ENCODE measurements at places on chromosomes 3 and 15. TPM values are rescaled to one million over a fixed set of nuclear protein-coding genes. Genes with fewer than 3 reads are reported as not detected.

- H3K36me3 ChIP-seq, result no peaks in the 10 kb centered on the region
- H3K27me3 ChIP-seq, result no peaks in the 10 kb centered on the region
- peak; percentile 74 for DNase-seq
- peaks cover 65% of the 10 kb centered on the region for H3K4me1 ChIP-seq
- H3K4me3 ChIP-seq, result peak overlapping the region; percentile 50
Observed at GRCh38 chr3:52532838-52533622, 627 bp downstream of the NT5DC2 start.

DNA sequence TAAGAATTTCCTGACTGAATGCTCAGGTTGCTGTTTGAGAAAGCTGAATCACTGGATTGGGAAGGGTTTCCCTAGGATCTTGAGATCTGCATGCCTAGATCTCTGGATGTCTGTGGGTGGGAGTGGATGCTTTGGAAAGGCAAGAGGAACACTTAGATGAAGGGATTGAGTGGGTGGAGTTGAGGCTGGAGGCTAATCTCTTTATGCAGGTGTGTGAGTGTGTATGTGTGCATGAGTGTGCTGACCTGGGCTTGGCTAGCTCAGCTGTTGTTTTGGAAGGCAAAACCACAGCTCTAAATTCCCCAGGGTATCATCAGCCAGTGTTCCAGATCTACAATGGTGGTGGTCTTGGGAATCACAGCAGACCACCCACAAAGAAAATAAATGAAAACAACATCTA is 60.5 kb downstream of the CLDN1 start:
- no peaks in the 10 kb centered on the region for H3K27me3 ChIP-seq
- peaks cover 6% of the 10 kb centered on the region for H3K4me1 ChIP-seq
- DNase-seq, result no peak
- no peak overlapping the region for H3K27ac ChIP-seq
- no peak overlapping the region for H3K4me3 ChIP-seq

- no peaks in the 10 kb centered on the region for H3K27me3 ChIP-seq
- no peak for DNase-seq
- H3K4me3 ChIP-seq, result no peak overlapping the region
Observed at GRCh38 chr3:71356265-71356664, 227.3 kb downstream of the FOXP1 start.

DNA sequence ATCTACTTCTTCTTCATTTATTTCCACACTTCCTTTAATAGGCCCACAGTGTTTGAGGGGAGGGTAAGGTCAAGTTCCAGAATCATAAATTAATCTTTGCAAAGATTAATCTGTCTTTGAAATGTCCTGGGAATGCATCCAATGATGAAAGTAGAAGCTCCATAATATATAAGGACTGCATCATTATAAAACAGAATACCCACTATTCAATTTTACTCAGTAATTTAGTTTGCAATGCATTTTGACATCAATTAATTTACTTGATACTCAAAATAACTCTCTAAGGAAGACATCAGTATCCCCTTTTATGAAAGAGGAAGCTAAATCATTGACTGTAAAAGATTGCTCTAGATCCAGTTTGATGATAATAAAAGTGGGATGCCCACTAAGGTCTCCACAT is 777.2 kb downstream of the GRM7 start:
- no peak for DNase-seq
- H3K4me1 ChIP-seq, result no peaks in the 10 kb centered on the region
- H3K36me3 ChIP-seq, result no peaks in the 10 kb centered on the region
- H3K4me3 ChIP-seq, result no peak overlapping the region

GRCh38 chr3:65597226-65597951 is 441.3 kb downstream of the MAGI1 start:
- H3K27ac ChIP-seq, result no peak overlapping the region
- DNase-seq, result no peak
- H3K4me3 ChIP-seq, result no peak overlapping the region
- H3K4me1 ChIP-seq, result peaks cover 8% of the 10 kb centered on the region

- DNase-seq, result no peak
- no peaks in the 10 kb centered on the region for H3K4me1 ChIP-seq
- no peak overlapping the region for H3K27ac ChIP-seq
Observed at GRCh38 chr3:127639173-127640041, 10.4 kb downstream of the PODXL2 start.

DNA sequence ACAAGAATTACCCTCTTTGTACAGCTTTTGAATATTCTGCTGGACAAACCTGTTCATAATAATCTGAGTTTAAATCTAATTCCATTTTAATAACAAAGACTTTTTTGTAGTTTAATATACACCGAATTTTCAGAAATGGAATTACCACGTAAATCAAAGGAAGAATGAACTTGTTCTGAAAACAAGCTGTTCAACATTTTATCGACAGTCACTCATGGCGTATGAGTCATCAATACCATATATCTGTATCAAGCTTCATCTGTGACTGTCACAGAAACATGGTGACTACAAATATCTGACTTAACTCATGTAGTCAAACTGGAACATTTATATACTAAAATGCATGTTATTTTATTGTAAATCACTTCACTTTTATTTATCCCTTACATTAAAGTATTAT is 90.0 kb downstream of the EFL1 start:
- no peak overlapping the region for H3K4me3 ChIP-seq
- DNase-seq, result no peak
- H3K27me3 ChIP-seq, result no peaks in the 10 kb centered on the region
- H3K27ac ChIP-seq, result no peak overlapping the region
- H3K4me1 ChIP-seq, result no peaks in the 10 kb centered on the region

DNA sequence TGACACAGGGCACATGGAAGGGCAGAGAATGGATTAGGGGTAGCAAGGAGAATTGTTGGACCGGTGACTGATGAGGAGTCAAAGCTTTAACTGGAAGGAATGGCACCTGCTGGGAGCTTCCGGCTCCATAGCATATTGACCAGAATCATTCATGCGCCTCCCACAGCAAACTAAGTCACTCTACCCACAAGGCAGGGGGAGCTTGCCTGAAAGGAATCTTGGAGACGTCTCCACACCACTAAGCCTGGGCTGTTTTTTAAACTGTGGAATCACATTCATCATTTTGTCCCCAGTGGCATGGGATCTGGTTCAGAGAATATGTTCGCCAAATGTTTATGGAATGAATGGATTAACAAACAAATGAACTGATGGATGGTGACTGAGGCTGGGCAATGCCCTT is 57.0 kb upstream of the ITGA11 start:
- H3K4me3 ChIP-seq, result no peak overlapping the region
- H3K27me3 ChIP-seq, result no peaks in the 10 kb centered on the region
- H3K36me3 ChIP-seq, result no peaks in the 10 kb centered on the region
- H3K27ac ChIP-seq, result no peak overlapping the region
- no peaks in the 10 kb centered on the region for H3K4me1 ChIP-seq

The CKMT1A gene
- total RNA-seq, result 1.7 TPM

The PSTPIP1 gene
- 11.1 TPM for total RNA-seq

The LNP1 gene
- total RNA-seq, result 2.3 TPM

The GOLGA6B gene
- not detected for total RNA-seq

The LIPC gene
- 0.11 TPM for total RNA-seq

Measured in adrenal gland (tissue), 19 donors.